ENCODE measurements at places on chromosomes 1 and 21.

- DNase-seq: no peak
Observed at GRCh38 chr21:25569711-25570110, 37.6 kb downstream of the MRPL39 start.

DNA sequence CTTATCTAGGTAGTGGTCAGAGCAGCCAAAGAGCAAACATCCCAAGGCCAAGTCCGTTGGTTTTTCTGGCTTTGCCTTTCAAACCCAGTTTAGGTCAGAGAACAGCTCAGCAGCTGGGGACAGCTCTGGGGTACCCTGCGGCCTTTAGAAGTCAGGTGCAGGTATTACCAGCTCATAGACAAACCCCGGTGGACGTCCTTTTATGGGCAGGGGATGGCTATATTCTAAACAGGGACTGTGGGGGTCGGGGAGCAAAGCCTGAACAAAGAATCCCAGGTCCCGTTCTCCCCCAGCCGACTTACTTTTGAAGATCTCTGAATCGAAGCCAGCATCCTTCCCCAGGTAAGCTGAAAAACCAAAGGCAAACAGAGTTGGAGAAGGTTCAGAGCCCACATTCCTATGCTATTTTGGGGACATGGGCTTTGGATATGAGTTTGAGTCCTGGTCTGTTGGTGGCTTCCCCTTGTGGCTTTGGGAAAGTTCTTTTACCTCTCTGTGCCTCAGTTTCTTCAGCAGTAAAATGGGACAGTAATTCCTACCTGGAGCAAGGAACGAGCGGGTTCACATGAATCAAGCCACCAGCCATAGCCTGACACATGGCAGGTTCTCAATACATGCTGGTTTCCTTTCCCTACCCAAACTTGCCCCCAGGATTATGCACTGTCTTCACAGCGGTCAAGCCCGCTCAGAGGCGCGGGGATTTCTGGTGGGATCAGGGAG, 16.6 kb downstream of the MYOM3 start:
- DNase-seq: no peak

- DNase-seq: no peak
Observed at GRCh38 chr1:223500560-223501425, 107.6 kb downstream of the CCDC185 start.

GRCh38 chr1:238112952-238113621, 222.4 kb upstream of the ZP4 start:
- DNase-seq: no peak

- no peak for DNase-seq
Observed at GRCh38 chr1:2948751-2949680, 72.3 kb upstream of the ACTRT2 start.

DNA sequence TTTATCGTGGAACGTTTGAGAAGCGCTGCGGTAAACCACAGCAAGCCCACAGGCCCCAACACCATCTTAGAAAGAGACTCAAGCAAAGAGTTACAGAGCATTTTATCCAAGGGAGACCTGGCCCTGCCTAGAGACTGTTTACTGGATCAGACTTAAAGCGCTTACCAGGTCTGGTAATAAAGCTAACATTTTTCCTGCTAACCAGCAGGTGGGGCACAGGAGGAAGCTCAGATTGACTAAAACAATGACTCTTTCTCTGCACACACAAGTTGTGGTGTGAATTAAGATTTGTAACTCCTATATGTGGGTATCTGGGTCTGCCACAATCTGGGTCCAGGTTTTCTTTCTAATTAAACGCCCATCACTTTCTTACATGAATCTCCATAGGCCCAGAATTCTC, 136.5 kb upstream of the ETS2 start:
- DNase-seq: no peak

GRCh38 chr1:151995774-151996173, 2.1 kb upstream of the S100A10 start:
- DNase-seq: no peak

DNA sequence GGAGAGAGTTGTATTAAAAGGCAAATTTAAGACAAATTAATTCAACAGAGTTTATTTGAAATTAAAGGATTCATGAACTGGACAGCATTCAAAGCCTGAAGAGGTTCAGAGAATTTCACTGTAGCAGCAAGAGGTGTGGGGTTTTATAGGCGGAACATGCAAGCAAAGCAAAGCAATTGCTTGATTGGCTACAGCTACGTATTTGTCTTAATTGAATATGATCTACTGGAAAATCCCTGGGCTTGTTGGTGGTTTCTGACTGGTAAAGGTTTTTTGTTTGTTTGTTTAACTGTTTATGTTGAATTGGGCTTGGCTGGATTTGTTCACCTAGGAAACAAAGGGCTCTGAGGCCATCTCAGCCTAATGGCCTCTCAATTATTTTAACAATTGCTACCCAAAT, 61.5 kb downstream of the KCNK1 start:
- DNase-seq: no peak

DNA sequence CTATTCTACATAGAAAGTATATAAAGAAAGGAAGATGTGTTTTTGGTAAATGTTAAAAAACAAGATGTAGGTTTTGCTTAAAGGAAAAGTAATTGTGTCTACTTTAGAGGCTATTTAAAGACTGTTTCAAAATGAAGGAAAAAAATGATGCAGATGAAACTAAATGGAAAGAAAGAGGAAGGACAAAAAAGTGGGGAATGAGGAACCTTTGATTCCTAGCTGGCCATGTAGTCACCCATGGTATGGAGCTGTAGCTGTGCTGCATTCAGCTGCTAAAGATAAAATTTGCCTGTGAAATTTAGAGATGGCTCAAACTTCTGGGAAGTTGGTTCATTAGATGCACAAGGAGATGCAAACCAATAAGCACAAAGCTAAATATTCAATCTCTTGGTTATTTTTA, 86.8 kb upstream of the SERBP1 start:
- DNase-seq: no peak

GRCh38 chr1:55047611-55048010, 8.3 kb downstream of the PCSK9 start:
- no peak for DNase-seq

DNA sequence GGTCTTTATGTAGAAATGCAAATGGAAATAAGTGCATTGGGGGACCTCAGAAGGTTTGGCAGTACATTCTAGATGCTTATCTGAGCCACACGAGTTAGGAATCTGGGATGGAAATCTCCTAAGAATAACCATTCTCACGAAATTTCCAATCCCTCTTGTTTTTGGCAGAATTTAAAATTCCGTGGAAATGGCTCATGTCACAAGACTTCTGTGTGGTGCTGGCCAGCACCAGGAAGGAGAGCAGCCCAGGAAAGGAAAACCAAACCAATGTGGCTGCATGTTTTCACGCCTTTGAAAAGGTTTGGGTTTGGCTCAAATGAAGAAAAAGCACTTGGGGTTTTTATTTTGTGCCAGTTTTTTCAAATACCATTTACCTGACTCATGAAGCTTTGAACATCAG, 80.1 kb upstream of the KCNK2 start:
- no peak for DNase-seq

GRCh38 chr1:186255266-186255665, 119.8 kb downstream of the TPR start:
- no peak for DNase-seq

DNA sequence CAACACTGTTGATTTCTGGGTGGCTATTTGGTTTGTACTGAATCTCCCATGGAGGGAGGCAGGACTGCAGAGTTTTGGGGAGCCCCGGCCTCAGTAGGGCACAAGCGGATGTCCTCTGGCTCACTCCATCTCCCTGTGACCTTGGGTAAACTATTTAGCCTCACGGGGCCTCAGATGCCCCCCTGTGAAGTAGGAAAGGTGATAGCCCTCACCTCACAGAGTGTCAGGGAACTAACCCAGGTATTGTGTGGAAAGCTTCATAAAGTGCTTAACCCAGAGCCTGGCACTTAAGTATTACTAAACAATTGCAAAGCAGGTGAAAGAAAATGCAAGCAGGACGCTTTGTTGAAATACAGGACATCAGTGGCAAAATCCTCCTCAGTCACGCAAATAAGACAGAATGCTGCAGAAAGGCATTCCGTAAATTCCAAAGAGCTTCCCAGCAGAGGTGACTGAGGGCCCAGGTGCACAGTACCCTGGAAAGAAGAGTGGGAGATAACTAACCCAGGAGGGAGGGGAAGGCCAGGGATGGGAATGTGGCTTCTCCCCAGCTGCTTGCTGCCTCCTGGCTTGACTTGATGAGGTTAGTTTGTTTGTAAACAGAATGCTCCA, 436.3 kb downstream of the PRDM2 start:
- DNase-seq: no peak

- no peak for DNase-seq
Observed at GRCh38 chr1:90671741-90672140, 45.4 kb downstream of the BARHL2 start.

DNA sequence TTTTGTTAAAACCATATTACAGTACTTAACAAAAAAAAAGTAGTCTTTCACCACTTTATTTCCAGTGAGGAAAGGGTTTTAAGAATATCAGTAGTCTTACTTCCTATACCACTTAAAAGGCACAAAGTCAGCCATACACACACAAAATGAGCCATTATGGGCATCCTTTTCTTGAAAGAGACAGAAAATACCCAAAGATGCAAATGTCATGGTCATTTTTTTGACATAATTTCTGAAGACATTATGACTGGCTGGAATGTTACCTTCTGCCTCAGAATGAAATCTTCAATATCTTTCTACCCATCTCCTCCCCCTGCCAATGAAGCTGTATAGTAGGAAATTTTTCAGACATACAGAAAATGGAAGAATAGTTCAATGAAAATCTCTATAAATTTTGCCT, 237.7 kb downstream of the SLC45A1 start:
- no peak for DNase-seq

DNA sequence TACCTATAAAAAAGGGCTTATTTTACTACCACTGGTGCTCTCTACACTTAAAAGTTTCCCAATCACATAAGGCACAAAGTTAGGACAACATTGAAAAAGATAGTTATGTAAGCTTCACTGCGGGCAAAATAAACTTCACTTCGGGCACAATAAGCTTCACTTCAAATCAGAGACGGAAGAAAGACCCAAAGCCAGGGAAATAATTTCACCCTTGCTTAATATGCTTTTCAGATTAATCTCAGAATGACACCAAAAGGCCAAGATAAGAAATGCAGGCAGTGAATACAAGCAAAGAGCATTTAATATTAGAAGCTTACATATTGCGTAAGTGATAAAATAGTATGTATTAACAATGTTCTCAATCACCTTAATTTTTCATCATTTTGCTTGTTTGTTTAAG, 444.2 kb downstream of the SETD4 start:
- DNase-seq: no peak

Measured in activated T-cell treated with anti-CD3 and anti-CD28 coated beads for 1 hour (primary cell).